Globus pallidus (tissue), 1 donor: ENCODE measurements at places on chromosomes 6 and 20.

DNA sequence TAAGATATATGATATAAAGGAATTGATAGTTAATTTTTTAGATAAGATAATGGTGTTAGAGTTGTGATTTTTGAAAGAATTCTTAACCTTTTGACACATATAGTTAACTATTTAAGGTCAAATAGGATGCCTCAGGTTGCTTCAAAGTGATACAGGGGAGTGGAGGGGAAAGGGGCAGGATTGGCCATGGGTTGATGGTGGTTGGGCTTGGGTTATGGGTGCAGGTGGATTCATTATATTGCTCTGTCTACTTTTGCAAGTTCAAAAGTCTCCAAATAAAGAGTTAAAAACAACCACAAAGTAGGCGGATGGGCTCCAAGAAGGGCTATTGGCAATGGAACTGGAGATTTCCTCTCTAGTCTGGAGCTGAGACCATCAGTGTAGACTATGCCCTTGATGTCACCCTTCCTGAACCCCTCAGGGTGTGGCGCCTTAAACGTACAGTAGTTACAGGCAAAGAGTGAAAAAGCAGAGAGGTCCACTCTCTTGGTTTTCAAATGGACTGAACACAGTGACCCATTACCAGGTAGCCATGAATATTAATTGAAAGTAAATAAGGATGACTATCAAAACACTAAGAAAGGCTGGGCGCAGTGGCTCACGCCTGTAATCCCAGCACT is 81.2 kb downstream of the PTPN1 start:
- DNase-seq: no peak

DNA sequence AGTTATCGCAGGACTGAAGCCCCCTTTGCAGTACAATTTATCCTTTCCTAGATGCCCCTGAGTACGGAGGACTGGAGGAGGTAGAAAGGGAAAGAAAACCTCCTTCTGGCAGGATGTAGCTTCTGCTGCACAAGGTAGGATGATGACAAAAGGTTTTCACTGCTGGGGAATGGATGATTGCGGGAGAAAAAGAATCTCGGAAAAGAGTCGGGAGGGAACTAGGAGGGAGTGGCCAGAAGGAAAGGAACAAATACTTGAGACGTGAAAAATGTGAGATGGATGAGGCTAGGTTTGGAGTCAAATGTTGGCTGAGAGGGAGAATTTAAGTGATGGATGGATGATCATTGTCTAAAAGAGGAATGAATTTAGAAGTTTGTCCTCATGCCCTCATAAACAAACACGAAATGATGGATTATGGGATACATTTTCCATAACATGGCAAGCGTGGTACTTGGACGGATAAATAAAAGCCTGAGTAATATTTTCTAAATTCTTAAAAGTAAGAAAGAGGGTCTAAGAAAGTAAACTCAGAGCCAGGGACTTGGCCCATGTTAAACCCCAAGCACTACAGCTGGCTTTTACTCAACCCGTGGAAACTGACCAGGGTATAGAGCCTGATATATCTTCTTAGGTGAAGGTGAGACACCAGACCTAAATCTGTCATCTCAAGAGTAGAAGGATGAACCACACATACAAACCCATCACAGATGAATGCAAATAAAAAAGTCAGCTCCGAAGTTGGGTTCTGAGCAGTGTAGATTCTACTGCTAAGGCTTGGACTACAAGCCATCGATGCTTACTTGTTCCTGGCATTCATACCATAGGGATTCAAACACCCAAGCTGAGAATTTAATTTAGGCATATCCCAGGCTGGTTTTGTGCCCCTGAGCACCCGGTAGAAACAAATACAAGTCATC is 72.4 kb downstream of the HFE start:
- DNase-seq: no peak

DNA sequence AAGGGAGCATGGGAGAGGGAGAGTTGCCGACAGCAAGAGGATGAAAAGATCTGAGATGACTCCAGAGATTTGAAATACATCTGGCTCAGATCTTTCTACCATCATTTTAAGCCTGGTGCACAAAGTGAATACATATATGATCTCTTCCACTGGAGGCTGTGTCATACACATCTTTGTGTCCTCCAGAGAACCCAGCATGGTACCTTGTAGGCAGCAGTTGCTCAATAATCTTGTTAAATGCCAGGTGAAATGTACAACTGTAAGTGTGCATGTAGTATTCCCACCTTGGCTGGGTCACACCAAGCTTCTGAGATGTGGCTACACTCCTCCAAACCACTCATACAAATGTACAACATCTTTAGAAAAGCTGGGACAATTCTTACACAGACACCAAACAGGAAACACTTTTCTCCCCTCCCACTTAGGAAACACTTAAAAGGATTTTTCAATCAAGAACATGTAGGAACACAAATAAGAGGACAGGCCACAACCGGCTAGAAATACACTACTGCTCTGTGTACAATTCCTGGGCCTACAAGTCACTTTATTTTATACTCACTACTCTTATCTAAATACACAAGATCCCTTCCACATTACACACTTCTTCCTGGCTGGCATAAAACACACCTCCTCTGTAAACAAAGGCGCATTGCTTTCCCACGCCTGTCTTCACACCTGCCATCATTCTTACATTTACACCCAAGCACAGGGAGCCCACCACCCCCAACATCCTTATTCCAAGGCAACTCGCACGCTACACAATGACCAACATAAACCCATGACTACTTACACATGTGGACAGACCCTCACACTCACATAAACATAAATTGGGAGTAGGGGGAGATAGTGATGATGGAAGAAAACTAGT is 3.8 kb upstream of the IER3 start:
- no peak for DNase-seq

DNA sequence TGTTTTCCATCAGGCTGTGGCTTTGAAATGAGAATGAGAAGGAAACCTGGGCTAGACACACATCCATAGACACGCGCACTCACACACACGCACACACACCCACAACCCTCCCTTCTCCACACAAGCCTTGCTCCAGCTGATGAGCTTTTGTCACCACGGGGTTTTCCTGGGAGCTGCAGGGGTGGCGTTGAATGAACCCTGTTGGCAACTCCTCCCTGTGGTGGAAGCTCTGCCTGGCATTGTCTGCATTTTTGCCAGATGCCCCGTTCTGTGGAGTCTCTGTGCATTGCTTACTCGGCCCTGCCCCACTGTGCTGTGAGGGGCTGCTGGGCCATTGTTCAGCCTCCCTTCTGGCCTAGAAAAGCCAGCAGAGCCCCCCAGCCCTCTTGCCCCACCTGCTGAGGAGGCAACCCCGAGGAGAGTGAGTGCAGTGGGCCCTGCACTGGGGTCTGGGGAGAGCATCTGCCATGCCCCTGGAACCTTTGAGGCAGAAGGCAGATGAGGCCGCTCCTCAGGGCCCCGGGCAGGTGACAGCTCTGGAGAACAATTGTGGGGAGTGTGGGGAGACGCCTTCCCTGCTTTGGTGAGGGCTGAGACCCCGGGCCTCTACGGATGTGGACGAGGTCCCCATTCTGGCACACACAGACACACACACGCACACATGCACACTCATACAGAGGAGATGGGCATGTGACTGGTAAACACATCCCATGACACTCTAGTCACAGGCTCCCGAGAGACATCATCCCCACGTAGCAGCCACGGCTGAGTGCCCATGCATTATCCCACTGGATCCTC is 9.9 kb downstream of the ADIG start:
- no peak for DNase-seq

- no peak for DNase-seq
Observed at GRCh38 chr20:7505152-7505834, 435.0 kb downstream of the HAO1 start.

- no peak for DNase-seq
Observed at GRCh38 chr6:100255701-100256100, 209.0 kb downstream of the SIM1 start.
